ENCODE measurements at places on chromosomes 6 and 20.

- no peak for DNase-seq
Measured at GRCh38 chr6:41571021-41571780, 25.0 kb downstream of the FOXP4 start.

- DNase-seq = no peak
Measured at GRCh38 chr6:45952168-45952529, 63.5 kb downstream of the CLIC5 start.

GRCh38 chr6:12241493-12242175 lies 48.5 kb upstream of the EDN1 start:
- no peak for DNase-seq

- DNase-seq = no peak
Measured at GRCh38 chr6:134073161-134073560, 20.7 kb upstream of the SLC2A12 start.

DNA sequence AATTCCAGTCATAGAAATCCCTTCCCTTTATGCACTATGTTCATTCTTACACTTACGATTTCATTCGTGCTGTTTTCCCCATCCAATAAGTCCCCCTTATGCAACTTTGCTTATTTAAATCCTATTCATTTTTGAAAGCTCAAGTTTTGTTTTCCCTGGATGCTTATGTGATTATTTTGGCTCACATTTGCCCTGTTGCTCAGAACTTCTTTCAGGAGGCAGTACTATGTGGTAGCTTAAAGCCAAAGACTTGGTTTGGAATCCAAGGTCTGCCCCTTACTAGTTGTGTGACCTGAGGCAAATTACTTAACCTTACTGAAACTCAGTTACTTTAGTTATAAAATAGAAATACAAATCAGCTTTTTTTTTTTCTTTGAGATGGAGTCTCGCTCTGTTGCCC lies 59.6 kb downstream of the MOXD1 start:
- no peak for DNase-seq

- DNase-seq = no peak
Measured at GRCh38 chr6:45076217-45076930, 251.8 kb upstream of the RUNX2 start.

DNA sequence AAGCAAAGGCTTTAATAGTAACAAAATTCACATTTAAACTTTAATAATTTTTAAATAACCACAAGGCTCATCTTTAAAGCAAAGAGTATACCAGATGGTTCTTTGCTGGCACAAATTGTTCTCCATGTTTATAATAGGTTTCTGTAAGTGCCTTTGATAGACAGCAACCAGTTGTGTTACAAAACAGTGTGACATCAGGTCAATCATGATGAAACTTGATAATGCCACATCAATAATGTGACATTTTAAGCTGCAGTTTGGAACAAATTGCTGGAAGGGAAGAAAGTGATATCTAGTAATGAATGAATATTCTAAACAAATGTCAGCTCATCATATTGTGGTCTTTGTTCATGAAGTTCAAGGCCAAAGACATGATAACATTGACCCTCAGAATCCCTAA lies 87.5 kb upstream of the MEI4 start:
- DNase-seq = no peak

GRCh38 chr6:160337991-160338390 lies 10.2 kb upstream of the SLC22A3 start:
- DNase-seq = no peak

GRCh38 chr20:51529758-51530157 lies 12.8 kb downstream of the NFATC2 start:
- DNase-seq = no peak

DNA sequence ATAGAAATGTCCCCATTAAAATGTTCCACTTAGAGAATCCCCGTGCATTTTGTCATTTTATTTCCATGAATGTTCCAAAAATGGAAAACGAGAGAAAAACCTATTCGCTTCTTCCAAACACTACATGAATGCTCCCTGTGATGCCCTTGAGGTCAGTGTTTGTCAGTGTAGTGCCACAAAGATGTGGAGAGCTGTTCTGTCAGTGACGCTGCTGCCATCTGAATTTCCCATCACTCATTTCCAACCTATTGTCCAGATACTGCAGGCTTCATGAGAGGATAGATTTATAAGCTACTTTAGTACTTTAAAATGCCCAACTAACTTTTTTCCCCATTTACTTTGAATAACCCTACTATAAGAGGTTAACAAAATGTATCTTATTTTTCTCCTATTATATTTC lies 335.8 kb downstream of the CDKAL1 start:
- DNase-seq = no peak

GRCh38 chr6:58198301-58198700 lies 880.9 kb downstream of the PRIM2 start:
- no peak for DNase-seq

GRCh38 chr6:47252633-47253032 lies 57.1 kb downstream of the TNFRSF21 start:
- DNase-seq = no peak

GRCh38 chr20:63836458-63837344 lies 5.6 kb upstream of the ZBTB46 start:
- no peak for DNase-seq

DNA sequence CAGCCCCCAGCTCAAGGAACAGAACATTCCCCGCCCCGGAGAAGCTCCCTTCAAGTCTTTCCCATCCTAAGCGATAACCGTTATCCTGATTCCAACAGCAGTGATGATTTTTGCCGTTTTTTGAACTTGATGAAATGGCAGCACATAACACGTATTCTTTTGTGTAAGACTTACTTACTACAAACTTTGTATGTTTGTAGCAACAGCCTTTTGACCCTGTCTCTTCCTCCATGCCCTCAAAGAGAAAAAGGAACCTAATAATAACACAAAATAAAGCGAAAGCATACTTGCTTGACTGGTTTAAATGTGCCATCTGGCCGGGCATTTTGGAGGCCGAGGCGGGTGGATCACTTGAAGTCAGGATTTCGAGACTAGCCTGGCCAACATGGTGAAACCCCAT lies 26.4 kb upstream of the SLC9A8 start:
- DNase-seq = no peak

DNA sequence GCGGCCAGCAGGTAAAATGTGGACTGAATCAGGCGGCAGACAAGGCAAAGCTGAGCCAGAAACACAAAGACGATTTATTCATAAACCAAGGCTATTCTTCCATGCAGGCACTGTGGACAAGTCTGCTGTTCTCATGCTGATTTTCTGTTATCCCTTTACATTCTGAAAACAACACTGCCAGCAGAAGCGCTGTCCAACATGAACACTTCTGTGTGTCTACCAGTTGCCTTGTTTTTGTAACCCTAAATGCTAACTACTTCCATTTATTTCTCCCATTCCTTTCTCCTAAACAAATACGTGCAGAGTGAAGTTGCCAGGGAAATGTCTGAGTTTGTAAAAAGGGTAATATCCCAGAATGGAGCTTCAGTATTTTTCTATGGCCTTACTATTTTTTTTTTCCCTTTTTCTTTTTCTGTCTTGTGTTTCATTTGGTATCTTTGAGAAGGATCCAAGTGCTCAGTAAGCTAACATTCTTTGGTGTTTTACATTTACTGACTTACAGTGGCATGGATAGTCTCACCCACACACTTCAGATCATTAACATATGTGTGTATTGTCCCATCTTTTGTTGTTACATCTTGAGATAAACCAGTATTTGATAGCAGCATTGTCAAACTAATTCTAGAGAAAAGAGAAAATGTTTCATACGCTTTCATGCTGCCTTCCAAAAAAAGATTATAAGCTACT lies 1308.9 kb upstream of the MAP3K7 start:
- no peak for DNase-seq

DNA sequence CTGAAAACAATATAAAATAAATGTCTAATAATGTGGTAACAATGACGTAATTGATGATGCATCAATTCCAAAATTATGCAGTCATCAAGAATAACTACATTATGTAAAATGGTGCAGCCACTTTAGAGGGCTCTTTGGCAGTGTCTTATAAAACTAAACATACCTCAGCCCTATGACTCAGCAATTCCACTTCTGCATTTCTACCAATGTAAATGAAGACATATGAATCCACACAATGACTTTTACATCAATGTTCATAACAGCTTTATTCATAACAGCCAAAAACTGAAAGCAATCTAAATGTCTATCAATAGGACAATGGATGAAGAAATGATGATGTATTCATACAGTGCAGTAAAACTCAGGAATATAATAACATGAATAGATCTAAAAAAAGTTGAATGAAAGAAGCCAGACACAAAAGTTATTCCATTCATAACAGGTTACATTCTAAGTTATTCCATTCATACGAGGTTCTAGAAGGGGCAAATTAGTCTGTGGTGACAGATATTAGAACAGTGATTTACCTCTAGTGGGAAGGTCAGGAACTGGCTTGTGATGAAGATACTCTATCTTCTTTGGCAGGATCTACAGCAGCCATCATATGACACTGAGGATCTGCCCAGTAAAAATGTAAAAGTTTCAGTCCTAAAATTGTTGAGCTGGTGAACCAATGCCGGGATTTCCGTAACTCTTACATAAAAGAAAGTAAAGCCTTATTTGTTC lies 396.1 kb downstream of the PLCB1 start:
- no peak for DNase-seq

DNA sequence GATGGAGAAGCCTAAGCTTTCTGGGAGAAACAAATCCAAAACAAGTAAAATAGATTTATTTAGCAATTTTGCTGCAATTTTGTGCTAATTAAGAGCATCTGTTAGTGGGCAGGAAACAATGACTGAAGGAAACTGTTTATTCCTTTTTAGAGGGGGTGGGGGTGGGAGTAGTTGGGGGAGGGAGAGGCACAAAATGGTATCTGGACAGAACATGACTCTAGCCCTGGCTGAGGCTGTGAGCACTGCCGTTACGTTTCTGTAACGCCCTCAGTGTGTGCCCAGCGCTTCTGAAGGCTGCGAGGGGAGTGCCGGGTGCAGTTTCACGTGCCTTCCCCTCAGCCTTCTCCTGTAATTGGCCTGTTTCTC lies 28.8 kb downstream of the METTL24 start:
- no peak for DNase-seq

- no peak for DNase-seq
Measured at GRCh38 chr6:27422651-27423332, 34.2 kb downstream of the ZNF391 start.

- DNase-seq = no peak
Measured at GRCh38 chr20:58713801-58714339, 21.3 kb downstream of the NPEPL1 start.

- DNase-seq = no peak
Measured at GRCh38 chr20:63174309-63175037, 41.5 kb downstream of the YTHDF1 start.

- no peak for DNase-seq
Measured at GRCh38 chr20:9411833-9412232, 102.6 kb upstream of the LAMP5 start.

DNA sequence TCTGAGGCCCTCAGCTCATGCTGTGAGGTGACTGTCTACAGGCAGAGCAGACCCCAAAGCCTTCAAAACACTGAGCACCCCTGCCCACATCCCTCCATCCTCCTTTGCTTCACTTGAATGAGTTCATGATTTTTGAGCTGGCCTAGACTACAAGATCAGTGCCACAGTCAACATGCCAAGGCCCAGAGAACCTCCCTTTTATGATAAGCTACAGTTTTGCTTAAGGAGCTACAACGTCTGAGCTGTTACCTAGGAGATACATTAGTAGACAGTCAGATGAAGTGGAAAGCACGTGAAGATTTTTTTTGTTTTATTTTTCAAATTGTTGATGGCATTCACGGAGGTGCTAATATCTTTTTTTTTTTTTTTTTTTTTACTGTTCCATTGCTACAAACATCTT lies 139.0 kb downstream of the SOBP start:
- no peak for DNase-seq

GRCh38 chr6:132192631-132193030 lies 208.6 kb downstream of the MOXD1 start:
- DNase-seq = no peak

GRCh38 chr20:43691928-43692524 lies 25.1 kb downstream of the MYBL2 start:
- DNase-seq = no peak

- DNase-seq = no peak
Measured at GRCh38 chr6:113317891-113318574, 539.1 kb upstream of the MARCKS start.

- no peak for DNase-seq
Measured at GRCh38 chr20:9144643-9145042, 75.8 kb downstream of the PLCB4 start.

DNA sequence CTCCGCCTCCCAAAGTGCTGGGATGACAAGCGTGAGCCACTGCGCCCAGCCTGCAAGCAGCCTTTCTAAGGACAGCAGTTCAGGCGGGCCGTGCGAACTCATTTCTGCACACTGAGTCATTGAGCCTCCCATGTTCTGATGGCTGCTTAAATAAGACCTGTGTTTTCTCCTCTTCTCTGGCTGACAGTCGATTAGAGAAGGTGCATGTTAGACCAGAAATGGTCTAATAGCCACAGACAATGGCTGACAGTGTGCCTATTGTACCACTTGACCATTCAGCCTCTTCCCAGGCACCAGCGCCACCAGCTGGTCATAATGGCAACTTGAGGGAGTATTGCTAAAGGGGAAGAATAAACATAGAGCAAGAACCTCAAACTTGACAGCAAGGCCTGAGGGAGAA lies 6.2 kb downstream of the CST11 start:
- DNase-seq = no peak

GRCh38 chr20:17485017-17485416 lies 46.2 kb downstream of the BFSP1 start:
- no peak for DNase-seq

- no peak for DNase-seq
Measured at GRCh38 chr6:160391419-160392116, 43.4 kb downstream of the SLC22A3 start.

DNA sequence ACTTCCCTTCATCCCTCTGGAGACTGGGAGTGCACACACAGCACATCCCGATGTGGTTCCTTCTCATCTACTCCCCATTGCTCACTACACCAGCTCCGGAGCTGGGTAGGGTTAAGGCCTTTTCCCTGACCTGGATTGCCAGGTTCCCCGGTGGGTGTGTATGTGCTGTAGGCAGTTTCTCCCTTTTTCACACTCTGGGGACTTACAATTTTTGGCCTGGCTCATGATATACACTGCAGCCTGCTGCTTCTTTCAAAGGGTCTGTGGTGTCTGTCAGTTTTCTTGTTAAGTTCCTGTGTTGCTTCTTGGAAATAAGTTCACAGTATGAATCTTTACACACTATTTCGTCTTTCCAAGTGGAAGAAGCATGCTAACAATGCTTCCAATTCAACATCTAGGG lies 405.5 kb downstream of the UTRN start:
- DNase-seq = no peak

GRCh38 chr6:28673787-28674671 lies 148.3 kb downstream of the GPX5 start:
- no peak for DNase-seq

DNA sequence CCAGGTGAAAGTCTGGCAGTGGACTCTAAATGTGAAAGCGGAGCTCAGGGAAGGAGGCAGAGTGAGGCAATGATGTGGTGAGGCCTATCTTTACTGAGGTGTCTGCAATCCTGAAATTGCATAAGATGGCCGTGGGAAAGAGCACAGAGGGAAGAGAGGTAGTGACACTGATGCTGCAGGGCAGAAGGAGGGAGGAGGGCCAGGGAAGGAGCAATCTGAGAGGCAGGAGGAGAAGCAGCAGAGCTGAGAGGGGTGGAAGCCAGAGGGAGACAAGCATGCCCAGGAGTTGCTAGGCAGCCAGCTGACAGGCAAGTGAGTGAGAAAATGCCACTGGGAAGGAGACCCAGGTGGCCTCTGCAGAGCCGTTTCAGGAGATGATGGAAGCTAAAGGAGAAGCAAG lies 97.4 kb upstream of the CNR1 start:
- no peak for DNase-seq

Data from vagina (tissue), 2 donors.